ENCODE measurements at places on chromosomes 5 and 9.
A peak's percentile ranks its signal among the peaks of the same experiment; 100 is the strongest.

GRCh38 chr9:134291452-134291881 is 34.8 kb upstream of the RXRA start:
- DNase-seq, result no peak

- no peak for DNase-seq
Measured at GRCh38 chr5:162243651-162244050, 176.1 kb downstream of the GABRG2 start.

DNA sequence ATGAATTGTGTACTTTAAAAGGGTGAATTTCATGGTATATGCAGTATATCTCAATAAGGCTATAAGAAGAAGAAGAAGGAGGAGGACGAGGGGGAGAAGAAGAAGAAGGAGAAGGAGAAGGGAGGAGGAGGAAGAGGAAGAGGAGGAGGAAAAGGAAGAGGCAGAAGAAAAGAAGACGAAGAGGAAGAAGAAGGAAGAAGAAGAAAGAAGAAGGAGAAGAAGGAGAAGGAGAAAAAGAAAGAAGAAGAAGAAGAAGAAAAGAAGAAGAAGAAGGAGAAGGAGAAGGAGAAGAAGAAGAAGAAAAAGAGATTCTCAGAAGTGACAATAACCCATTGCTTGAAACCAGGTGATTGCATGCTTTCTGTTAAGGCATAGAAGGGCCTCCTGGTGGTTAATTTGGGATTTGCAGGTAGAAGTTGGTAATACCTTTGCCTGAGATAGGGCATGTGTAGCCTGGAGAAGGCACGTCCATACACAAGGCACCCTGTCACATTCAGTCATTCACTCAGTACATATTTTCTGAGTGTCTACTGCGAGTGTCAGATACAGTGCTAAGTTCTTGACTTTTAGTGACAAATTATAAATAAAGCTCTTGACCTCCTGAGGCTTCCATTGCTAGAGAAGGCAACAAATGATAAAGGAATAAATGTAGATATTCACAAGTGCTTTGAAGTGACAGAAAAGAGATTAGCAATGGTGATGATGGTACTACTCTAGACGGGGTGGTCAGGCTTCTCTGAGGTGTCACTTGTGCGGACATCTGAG is 231.3 kb downstream of the NPR3 start:
- no peak for DNase-seq

DNA sequence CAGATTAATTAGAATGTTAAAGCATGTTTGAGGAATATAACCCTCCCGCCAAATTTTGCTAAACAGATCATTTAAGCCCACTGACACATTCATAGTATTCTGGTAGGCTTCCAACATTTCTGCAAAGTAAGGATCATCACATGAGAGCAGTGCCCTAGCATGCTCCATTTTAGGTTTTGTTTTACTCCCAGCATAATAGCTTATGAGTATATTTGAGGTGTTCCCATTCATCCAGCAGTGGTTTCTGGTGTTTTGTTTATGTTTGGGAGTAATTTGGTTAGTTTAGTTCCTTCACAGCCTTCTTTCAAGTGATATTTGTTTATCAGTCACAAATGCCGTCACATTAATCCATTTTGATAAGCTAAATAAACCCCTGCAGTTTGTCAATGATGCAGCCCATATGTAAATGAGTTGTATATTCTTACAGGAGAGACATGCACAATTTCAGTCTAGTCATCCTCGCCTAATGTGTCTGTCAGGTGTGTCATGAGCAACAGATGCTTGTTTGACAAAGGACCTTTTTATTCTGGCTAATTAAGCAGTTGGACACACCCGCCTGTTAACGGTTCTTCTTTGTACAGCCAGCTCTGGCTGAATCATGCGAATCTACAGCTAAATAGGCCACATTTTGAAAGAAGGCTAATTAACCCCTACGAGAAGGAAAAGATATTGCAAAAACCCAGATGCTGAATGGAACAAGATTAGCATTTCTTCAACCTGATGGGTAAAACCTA is 124.4 kb downstream of the RFX3 start:
- no peak for DNase-seq

DNA sequence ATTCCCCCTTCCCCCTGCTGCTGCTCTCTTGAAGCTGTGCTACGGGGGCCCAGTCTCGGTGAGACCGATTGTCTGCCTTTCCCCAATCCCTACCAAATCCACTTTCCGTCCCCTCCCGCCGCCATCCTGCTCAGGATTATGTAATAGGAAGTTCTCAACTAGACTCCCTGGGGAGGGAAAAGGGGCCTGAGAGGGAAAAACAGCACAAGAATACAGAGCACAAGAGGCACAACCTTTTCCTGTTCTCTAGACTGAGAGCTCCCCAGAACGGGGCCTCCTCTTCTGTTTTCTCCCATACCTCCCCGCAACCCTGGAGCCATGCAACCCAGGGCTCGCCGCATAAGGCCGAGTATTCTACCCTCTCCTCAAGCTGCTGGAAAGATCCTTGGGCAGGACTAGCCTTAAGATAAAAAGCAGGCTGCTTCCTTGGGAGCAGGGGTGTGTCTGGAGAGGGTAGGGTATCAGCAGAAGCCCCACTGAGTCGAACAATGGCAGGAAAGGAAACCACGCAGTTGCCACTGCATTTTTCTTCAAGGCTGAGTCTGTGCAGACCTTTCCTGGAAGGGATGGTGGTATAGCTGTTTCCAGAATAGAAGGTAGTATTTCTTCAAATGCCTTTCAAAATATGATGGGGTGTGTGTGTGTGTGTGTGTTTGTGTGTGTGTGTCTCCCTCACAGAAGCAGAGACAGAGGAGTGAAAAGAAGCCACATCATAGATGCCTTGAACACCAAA is 12.9 kb downstream of the MYORG start:
- no peak for DNase-seq

GRCh38 chr9:137240318-137240840 is 708 bp upstream of the TUBB4B start:
- DNase-seq, result peak; percentile 50

DNA sequence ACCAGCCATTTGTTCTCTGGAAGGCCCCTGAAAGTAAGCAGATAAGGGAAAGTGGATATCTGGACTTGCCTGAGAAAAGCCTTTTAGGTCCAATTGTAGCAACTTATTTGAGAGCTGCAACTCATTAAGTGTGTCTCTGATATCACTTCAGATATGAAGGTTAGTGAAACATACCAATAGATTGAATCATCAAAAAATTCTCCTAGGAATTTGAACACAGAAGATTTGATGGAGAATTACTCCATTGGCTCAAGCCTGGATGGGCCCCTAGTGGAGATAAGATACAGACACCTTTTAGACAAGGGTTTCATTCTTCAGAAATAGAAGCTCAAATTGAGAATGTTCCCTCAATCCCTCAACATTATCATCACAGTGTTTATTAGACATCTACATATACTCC is 356.7 kb downstream of the NDUFS4 start:
- no peak for DNase-seq

GRCh38 chr5:57703721-57704120 is 221.1 kb upstream of the ACTBL2 start:
- DNase-seq, result no peak

DNA sequence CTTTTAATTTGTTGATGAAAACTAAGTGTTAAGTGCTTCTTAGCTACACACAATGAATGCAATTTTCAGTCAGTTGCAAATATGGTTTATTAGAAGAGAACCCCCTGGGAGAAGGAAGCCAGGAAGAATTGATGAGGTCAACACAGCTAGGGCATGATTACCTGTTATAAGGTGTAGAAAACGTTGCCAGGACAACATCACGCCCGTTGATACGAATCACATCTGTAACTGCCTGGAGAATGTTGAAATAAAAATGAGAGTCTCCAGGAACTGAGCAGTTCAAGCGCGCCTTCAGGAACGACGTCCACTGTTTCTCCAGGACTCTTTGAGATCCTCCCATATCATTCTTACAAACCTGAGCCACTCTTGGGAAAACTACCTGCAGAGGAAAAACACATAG is 88.0 kb downstream of the SEMA6A start:
- DNase-seq, result no peak

DNA sequence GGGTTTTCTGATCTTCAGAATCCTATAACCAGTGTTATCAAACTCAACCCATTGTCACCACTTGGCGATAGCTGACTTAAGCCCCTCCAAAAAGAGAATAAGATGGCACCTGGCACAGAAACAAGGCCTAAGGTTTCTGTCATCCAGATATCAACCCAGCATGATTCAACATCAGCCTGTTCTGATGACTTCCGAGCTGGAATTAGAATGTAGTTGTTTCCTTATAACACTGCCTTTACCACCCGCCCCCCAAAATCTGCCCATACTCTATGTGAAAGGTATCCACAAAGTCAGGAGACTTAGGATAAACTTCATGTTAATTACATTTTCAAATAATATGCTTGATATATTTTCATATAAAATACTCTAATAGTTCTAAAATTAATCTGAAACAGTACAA is 5.2 kb downstream of the KLF9 start:
- DNase-seq, result no peak

DNA sequence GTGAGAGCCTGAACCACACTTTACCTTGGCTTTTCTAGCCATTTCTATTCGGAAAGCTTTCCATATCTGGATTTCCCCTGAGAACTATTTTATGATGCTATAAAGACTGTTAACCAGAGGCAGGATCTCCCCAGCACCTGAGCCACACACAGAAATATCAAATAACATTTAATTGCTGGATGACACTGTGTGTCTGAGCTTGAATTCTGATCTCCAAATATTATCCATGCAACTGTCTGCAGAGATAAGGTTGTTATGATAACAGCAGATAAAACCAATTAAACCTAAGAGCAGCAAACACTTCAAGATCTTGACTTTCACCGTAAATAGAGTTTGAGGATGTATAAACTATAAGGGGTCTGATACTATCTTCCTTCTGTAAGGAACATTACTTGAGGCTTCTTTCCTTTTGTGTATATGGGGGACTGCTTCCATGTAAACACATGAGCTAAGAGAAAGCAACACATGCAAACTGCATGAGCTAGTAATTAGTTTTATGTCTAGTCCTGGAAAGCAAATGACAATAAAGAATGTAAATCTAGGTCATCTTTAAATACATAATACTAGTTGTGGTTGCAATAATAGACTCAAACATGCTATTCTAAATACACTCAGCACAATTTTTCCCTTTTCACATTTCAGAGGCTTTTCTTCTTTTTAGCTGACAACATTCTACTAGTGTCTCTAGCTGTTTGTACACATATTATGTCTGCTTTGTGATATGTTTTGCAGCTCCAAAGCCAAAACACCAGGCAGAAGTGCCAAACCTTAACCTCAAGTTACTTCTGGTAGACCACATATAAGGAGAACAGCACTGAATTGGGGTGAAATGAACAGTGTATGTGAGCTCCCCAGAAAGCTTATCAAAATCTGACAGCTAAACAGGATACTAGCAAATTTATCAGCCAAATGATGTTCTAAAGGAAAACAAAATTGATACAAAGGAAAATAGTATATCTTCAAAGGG is 136.5 kb downstream of the EFNA5 start:
- no peak for DNase-seq

- no peak for DNase-seq
Measured at GRCh38 chr5:166906991-166907713, 1384.3 kb upstream of the WWC1 start.

DNA sequence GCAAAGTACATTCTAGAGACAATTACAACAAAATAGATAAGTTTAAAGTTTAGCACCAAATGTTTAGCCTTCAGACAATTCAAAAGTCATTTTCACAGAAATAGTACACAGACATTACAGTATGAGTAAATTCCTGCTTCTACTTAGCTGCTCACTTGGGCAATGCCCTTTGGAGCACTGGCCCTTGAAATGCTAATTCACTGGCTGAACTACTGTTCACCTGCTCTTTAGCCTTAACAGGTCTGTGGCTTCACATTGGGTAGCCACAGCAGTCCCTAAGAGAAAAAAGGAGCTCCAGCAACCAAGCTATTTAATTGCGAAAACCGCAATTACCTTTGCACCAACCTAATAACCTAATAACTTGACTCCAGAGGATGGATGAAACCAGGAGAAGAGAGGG is 916.2 kb upstream of the DMAC1 start:
- no peak for DNase-seq

- no peak for DNase-seq
Measured at GRCh38 chr9:131113655-131114054, 11.7 kb upstream of the NUP214 start.

DNA sequence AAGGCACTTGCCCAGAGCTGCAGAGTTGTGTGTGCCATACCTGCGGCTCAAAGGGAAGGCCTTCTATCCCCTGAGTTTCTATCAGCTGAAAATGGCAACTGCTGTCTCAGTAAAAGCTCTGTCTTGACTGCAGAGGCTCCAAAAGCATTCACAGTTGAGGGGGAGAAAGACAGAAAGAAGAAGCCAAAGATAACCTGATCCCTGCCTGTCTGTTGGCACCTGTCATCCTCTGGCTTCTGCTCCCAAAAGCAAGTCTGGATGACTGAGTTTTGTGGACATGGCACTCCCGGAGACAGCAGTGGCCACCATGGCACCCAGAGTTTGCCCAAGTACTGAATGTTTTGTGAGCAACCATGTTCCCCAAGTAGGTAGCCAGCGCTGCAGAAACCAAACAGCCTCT is 176.6 kb downstream of the NR3C1 start:
- no peak for DNase-seq

GRCh38 chr5:58412081-58412480 is 47.8 kb downstream of the PLK2 start:
- DNase-seq, result no peak

GRCh38 chr9:36051317-36051716 is 14.6 kb downstream of the RECK start:
- DNase-seq, result no peak

- no peak for DNase-seq
Measured at GRCh38 chr5:8693341-8693844, 824.4 kb downstream of the MTRR start.

DNA sequence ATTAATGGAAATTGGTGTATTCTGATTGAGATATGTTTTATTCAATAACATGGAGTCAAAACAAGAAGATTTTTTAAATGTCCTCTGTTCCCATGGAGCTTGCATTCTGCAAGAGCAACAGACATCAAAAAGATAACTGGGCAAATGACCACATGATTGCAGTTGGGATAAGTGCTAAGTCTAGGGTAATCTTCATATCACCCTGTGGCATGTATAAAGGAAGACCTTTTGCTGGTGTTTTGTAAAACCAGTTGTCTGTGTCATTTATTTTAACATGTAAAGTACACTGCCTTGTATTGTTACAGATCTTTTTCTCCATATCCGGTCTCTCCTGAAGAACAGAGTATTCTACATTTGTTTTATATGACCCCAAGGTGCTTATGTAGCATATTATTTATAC is 44.0 kb downstream of the PTCD2 start:
- no peak for DNase-seq

- DNase-seq, result no peak
Measured at GRCh38 chr9:111258209-111258874, 71.7 kb downstream of the OR2K2 start.

- DNase-seq, result peak; percentile 60
Measured at GRCh38 chr5:81852291-81853029, 101.6 kb upstream of the SSBP2 start.

GRCh38 chr5:58188262-58188651 is 271.6 kb downstream of the PLK2 start:
- no peak for DNase-seq
